ENCODE measurements at places on chromosomes 13 and 19.

GRCh38 chr13:93460005-93460404 lies 233.4 kb downstream of the GPC6 start:
- H3K27me3 ChIP-seq, result no peaks in the 10 kb centered on the region
- no peaks in the 10 kb centered on the region for H3K4me1 ChIP-seq
- DNase-seq, result no peak
- no peak overlapping the region for H3K27ac ChIP-seq
- H3K36me3 ChIP-seq, result no peaks in the 10 kb centered on the region

- no peak for DNase-seq
- no peak overlapping the region for H3K27ac ChIP-seq
- no peaks in the 10 kb centered on the region for H3K4me1 ChIP-seq
Measured at GRCh38 chr19:38270587-38271167, 6.3 kb downstream of the SPINT2 start.

DNA sequence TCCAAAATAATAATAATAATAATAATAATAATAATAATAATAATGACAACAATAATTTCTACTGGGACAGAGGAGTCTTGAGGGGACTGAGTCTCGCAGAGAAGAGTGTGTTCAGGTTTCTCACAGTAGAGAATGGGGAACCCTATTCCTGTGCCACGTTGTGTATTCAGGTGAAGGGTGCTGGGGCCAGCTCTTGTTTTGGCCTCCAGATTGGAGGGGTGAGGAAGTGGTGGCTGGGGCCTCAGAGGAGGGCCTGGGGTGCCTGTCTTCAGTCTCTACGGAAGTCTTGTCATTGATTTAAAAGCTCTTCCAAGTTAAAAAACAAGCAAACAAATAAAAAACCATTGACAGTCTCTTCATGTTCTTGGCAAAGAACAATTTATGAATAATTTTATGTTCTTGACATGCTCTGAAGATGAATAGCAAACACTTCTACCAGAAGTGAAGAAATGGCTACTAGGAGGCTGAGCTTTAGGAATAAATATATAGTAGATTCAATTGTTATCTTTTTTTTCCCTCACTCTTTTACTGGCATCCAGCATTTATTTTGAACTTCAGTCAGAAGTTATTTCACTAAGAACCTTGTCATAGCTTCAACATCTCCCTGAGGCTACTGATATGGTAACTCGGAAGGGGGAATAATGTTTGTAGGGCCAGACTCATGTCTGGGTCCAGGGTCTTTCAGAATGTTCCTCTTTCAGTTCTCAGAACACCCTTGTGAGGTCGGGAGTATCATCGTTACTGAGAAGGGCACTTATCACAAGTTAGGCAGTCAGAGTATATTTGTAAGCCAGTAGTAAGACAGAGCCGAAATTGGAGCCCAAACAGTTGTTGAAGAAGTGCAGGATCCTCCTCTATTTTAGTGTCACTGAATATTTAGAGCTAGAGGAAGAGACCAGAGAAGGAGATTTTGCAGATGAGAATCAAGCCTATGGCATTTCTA lies 13.1 kb downstream of the LRCH1 start:
- H3K27ac ChIP-seq, result no peak overlapping the region
- no peak for DNase-seq
- H3K4me3 ChIP-seq, result no peak overlapping the region

DNA sequence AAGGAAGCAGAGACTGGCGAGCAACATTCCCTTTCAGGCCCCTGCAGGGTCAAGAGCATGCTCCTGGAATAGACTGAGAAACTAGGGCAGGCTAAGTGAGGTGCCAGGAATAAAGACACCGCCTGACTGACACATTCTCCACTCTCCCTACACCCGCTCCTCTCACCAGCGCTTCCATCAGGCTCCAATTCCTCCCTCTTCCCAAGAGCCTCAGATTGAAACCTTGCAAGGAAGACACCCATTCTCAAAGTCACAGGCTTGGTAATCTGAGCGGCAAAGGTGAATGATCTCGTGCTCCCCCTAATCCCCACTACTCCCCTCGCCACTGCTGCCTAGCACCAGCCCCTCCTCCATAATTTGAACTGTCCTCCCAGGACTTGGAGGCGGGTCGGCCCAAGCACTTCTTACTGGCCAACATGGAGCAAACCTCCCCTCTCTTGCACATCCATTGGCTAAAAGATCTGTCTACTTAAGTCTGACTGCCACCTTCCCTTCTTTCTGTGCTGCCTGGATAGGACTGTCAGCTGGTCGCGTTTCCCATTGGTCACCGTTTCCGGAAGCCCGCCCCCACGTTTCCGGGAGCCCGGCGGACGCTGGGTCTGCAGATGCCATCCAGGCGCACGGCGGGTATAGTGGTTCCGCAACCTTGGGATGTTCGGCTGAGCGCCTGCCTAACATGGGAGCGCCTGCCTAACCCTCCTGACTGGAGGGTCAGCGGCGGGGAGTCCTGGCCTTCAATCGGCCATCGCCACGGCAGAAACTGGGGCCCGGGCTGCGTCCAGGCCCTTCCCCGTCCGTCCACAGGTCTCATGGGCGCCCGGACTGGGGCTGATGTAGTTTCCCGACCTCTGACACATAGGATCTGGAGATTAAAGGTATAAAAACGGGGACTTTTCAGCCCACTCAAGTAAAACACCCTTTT lies 33.6 kb downstream of the ZNF383 start:
- no peak overlapping the region for H3K4me3 ChIP-seq
- no peaks in the 10 kb centered on the region for H3K27me3 ChIP-seq
- no peaks in the 10 kb centered on the region for H3K36me3 ChIP-seq
- no peak for DNase-seq
- no peaks in the 10 kb centered on the region for H3K4me1 ChIP-seq

DNA sequence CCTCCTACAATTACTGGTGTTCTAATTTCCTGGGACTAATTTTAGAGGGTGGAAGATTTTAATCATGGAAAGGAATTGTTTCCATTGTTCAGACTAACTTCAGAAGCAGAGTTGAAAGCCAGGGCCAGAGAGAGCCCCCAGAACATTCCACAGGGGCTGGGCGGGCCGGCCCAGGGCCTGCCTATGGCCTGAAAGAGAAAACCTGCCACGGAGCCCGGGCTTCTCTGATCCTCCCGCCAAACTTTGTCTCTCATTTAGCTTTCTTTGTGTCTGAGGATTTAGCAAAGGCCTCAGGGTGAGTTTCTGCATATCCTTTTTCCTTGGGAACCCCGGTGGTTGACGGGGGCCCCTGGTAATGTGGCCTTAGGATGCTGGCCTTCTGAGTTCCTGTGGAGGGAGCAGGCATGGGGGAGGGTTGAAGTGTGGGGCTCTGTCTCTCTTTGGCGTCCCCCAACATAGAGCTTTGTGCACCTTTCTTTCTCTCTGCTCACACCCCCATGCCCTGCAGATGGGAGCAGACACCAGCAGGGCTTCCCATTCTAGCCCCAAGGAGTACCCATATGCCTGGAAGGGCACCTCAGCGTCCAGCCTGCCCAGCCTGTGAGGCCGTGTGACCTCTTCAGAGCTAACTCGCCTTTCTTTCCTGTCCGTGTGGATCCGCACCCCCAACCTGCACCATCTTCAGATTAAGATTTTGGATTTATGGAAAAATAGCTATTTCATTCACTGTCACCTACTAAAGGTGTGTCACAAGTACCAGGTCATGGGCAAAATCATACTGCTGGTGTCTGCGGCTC lies 539.5 kb downstream of the FGF9 start:
- H3K36me3 ChIP-seq, result no peaks in the 10 kb centered on the region
- no peak for DNase-seq
- H3K4me3 ChIP-seq, result no peak overlapping the region
- H3K27ac ChIP-seq, result no peak overlapping the region

- H3K27ac ChIP-seq, result no peak overlapping the region
- H3K4me1 ChIP-seq, result 0 out of 2 replicates have a peak, but pooled peaks cover 3% of the 10 kb centered on the region
- no peaks in the 10 kb centered on the region for H3K36me3 ChIP-seq
- H3K27me3 ChIP-seq, result peaks cover 80% of the 10 kb centered on the region
Measured at GRCh38 chr19:3382460-3383100, 16.2 kb downstream of the NFIC start.

DNA sequence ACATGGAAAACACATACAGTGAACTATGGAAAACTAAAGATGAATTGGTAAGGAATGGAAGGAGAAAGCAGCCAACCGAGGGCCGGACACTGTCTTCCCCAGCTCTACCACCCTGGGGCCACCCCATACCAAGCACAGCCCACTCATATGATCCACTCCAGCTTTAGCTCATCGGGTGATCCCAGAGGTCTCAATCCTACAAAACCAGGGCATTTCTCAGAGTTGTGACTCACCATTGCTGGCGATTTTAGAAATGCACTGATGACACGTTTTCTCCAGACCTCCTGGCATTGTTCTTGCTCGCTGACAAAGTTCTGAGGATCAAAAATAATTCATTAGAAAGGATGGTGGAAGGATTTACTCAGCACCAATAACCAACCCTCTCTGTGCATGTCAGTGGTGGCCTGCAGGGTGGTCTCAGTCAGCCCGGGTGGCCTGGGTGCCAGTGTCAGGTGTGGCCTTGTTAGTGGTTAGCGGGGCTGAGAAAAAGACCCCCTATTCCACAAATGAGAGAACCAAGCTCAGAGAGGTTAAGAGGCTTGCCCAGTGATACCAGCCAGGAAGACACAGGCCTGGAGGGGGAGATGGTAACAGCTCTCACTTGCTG lies 6.6 kb downstream of the TMEM272 start:
- no peaks in the 10 kb centered on the region for H3K27me3 ChIP-seq
- H3K36me3 ChIP-seq, result no peaks in the 10 kb centered on the region
- H3K4me1 ChIP-seq, result no peaks in the 10 kb centered on the region
- H3K27ac ChIP-seq, result no peak overlapping the region
- no peak for DNase-seq
- H3K4me3 ChIP-seq, result no peak overlapping the region

DNA sequence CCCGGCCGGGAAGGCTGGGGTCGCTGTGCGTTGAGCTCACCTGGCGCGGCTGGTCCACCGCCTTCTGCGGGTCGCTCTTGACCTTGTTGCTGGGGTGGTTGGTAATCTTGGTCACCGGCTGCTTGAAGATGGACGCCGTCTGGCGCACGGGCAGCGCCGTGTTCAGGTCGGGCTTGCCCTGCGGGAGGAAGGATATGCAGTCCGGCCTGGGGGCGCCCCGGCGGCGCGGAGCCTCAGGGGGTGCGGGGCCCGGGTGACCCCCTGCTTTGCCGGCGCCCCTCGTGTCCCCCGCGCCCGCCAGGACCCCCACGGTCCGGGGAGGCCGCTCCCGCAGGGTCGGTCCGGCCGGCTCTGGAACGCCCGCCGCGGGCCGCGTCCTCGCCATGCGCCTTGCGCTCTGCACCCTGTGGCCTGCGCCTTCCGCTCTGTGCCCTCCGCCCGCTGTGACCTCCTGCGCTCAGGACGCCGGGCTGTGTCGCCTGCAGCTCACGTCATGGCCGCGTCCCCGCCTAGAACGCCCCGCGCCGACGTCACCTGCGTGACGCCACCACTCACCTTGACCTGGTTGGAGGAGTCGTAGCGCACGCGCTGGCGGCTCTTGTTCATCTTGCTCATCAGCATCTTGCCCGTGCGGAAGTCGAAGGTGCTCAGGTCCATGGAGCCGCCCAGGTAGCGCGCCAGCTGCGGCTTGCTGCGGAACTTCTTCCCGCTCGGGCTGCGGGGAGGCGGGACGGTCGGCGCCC lies 8.0 kb downstream of the MBD3 start:
- no peaks in the 10 kb centered on the region for H3K4me1 ChIP-seq
- no peak overlapping the region for H3K27ac ChIP-seq
- no peaks in the 10 kb centered on the region for H3K36me3 ChIP-seq
- no peak for DNase-seq
- no peak overlapping the region for H3K4me3 ChIP-seq
- no peaks in the 10 kb centered on the region for H3K27me3 ChIP-seq

DNA sequence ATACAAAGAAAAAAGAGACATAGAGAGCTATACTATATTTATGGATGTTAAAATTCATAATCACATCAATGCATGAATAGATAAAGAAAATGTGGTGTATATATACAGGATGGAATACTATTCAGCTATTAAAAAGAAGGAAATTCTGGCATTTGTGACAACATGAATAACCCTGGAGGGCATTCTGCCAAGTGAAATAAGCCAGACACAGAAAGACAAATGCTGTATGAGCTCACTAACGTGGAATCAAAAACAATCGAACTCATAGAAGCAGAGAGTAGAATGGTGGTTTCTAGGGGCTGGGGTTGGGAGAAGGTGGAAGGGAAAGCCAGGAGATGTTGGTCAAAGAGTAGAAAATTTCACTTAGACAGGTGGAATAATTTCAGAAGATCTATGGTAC lies 24.0 kb downstream of the UTP14C start:
- no peaks in the 10 kb centered on the region for H3K27me3 ChIP-seq
- H3K27ac ChIP-seq, result no peak overlapping the region
- no peaks in the 10 kb centered on the region for H3K4me1 ChIP-seq
- H3K36me3 ChIP-seq, result no peaks in the 10 kb centered on the region
- no peak overlapping the region for H3K4me3 ChIP-seq
- no peak for DNase-seq
